ENCODE measurements at places on chromosomes 16 and 17.

DNA sequence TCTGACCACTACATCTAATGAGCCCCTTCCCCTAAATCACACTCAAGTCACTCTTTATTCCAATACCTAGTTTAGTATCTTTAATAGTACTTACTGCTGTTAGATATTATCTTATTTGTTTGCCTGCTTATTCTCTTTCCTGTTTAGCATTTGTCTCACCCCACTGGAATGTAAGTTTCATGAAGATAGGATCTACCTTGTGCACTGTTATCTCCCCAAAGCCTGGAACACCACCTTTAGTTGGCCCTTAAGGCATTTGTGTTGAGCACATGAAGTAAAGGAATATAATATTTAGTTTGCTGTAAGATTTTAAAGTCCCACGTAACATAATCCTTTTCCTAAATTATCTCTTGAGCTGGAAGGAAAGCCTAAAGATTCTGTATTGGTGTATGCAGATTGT, 50.2 kb downstream of the VPS35L start:
- no peak overlapping the region for H3K4me3 ChIP-seq
- no peak for DNase-seq
- H3K36me3 ChIP-seq, result no peaks in the 10 kb centered on the region
- no peaks in the 10 kb centered on the region for H3K27me3 ChIP-seq
- H3K4me1 ChIP-seq, result no peaks in the 10 kb centered on the region

DNA sequence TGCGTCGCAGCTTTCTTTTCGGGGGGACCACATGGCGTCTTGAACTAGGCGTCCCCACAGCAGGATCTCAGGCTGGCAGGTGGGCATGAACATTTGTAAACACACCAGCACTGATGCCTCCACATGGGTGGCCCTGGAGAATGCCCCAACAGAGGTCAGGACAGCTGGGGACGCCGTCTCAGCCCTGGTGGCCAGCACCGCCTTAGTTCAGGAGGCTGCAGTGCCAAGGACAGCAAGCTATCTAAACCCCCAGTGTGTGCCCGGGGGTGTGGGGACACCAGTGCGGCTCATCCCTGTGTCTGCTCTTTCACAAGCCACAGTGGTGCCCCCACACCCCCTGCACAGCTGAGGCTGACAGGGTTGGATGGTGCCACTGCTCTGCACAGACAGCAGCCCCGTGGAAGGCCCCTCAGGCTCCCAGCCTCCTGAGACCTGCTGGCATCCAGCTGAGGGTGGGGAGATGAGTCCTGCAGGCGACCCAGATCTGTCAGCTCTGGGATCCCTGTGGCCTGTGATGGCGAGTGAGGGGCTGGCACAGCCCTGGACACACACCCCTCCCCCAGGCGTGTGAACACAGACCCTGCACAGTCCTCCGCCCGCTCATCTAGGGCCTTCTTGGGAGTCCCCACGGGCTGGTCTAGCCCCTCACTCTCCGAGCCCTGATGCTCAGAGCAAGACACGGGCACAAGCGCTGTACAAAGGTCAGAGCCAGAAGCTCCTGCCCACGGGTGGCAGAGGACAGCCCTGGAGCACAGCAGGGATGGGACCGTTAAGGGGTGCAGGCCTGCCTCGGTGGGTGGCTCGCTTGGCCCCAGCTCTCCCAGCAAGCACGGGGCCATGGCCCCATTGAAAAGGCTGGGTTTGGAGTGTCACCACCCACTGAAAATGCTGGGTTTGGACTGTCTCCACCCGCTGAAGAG, 10.7 kb downstream of the FSCN2 start:
- peaks cover 17% of the 10 kb centered on the region for H3K4me1 ChIP-seq
- peak; percentile 79 for DNase-seq
- peak overlapping the region; percentile 58 for H3K27ac ChIP-seq
- H3K36me3 ChIP-seq, result peaks cover 10% of the 10 kb centered on the region
- no peaks in the 10 kb centered on the region for H3K27me3 ChIP-seq

GRCh38 chr17:48746916-48747444, 18.4 kb upstream of the HOXB13 start:
- DNase-seq, result no peak
- H3K4me1 ChIP-seq, result no peaks in the 10 kb centered on the region
- peaks cover 79% of the 10 kb centered on the region for H3K27me3 ChIP-seq
- no peaks in the 10 kb centered on the region for H3K36me3 ChIP-seq
- H3K4me3 ChIP-seq, result no peak overlapping the region
- no peak overlapping the region for H3K27ac ChIP-seq

DNA sequence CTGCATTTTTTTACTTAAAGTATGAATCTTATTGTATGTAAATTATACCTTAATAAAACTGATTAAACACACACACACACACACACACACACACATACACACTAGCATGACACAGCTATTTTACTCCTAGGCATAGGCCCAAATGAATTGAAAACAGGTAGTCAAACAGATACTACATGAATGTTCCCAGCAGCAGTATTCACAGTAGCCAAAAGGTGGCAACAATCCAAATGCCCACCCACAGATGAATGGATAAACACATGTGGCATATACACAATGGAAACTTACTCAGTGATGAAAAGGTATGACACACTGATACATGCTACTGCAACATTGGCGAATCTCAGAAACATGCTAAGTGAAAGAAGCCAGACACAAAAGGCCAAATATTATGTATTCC, 223.5 kb downstream of the CYB561 start:
- no peak for DNase-seq
- H3K4me3 ChIP-seq, result no peak overlapping the region
- H3K4me1 ChIP-seq, result no peaks in the 10 kb centered on the region
- no peak overlapping the region for H3K27ac ChIP-seq
- no peaks in the 10 kb centered on the region for H3K27me3 ChIP-seq

GRCh38 chr17:77738751-77739531, 219.6 kb upstream of the TNRC6C start:
- no peaks in the 10 kb centered on the region for H3K36me3 ChIP-seq
- no peaks in the 10 kb centered on the region for H3K4me1 ChIP-seq
- no peak overlapping the region for H3K27ac ChIP-seq
- no peaks in the 10 kb centered on the region for H3K27me3 ChIP-seq
- no peak for DNase-seq

All from pancreas (tissue), 10 donors.